ENCODE measurements at places on chromosomes 2 and 18.

DNA sequence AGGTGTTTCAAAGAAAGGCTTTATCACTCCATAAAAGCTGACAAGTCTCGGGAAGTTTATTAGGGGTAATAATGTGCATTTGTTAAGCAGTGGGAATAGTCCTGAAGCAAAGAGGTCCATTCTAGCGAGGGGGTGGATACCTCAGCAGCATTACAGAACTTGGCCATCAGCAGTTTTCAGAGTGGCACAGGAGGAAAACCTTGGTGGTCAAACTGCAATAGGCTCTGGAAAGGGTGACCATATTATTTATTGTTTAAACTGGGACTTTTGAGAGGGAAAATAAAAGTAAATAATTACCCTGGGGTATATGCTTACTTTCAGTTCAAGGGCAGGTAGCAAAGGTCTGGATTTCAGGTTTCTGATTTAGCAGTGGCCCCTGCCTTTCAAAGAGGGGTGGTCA, 115.5 kb upstream of the KLHL14 start:
- no peak for DNase-seq

GRCh38 chr18:76126327-76126726, 368.7 kb downstream of the ZNF516 start:
- no peak for DNase-seq

DNA sequence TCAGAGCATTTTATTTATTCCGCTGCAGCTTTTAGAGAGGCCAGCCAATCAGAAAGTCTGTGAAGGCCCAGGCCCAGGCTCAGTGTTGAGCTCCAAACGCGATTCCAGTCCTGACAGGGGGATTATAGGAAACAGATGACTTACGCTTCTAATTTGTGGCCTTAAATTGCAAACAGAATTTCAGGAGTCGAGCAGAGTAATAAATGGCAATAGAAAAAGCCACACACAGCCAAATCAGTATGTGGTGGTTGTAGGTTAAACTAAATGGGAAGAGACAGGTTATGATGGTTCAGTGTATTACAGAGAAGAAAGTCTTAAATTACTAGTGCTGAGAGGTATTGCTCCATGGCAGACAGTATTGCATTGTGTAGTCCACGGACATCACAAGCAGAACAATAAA, 131.0 kb upstream of the ZEB2 start:
- DNase-seq = peak; percentile 14

GRCh38 chr18:31309115-31309514, 8.8 kb upstream of the DSG1 start:
- no peak for DNase-seq

Measured in HFF-Myc (cell line).